CD4-positive, alpha-beta T cell (primary cell): ENCODE measurements at places on chromosomes 5 and 9.

DNA sequence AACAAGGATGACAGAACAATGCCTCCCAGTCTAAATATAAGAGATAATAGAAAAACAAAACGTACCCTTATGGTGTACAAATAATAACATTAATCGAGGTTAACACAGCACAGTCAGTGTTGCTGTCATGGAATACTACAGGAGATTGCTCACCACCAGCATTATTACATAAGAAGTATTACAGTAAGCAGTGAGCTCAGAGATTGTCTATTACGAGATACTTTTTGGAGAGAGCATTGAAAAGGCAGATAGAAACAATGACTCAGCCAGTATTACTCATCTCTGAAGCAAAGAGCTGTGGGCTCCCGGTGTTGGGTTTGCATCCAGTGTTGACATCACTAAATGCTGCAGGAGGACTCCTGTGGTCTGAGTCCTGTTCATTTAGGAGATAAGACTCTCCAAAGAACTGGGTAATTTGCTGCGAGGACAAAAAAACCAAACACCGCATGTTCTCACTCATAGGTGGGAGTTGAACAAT is 191.9 kb upstream of the SEMA6A start:
- no peak for DNase-seq

DNA sequence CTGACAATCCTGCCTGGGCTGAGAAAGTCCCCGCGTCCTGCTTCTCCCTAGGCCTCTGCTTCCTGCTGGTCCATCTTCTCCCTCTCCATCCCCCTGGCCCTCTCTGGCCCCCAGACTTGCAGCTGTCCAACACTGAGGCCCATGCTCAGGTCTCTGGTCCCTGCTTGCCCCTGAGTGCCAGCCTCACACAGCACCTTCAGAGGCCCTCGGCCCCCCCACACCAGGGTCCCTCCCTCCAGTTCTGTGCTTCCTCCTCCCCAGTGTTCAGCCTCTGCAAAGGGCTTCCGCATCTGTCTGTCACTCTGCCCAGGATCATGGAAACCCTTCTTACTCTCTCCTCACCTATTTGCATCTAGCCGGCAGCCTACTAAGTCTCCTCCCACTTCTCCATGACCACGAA is 62.4 kb upstream of the CTSL start:
- DNase-seq, result no peak

GRCh38 chr5:3684118-3684517 is 88.5 kb downstream of the IRX1 start:
- no peak for DNase-seq

GRCh38 chr5:180467028-180467975 is 26.9 kb upstream of the CNOT6 start:
- no peak for DNase-seq

DNA sequence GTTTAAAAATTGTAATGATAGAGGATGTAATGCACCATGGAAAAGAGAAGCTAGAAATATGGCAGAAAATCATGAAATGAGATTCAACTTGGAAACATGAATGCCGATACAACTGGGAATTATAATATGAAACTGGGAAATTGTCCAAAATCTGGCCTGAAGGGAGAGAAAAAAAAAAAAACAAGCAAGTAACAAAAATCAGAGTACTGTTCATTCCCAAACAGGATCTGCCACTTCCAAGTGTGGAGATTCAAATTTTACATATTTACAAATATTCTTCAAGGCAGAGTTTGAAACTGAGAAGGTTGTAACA is 56.6 kb upstream of the MOCS2 start:
- DNase-seq, result no peak

DNA sequence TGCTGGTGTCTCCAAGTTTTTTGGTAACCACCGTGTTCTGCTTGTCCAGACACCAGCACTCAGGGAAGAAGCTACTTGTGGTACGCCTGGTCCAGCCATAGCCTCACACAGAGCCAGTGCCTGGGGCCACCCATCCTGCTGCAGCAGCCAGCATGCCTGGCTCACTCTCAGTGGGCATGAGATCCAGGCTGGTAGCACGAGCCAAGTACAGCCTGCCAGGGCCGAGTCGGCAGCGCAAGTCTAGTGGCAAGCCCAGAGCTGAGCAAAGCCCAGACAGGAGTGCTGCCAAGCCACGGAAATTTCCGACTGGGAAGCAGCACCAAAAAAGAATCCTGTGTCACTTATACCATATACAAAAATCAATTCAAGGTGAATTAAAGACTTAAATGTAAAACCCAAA is 36.3 kb upstream of the FBXL17 start:
- DNase-seq, result no peak

- no peak for DNase-seq
These were observed 802.4 kb upstream of the ACO1 start for GRCh38 chr9:31582071-31582470.

DNA sequence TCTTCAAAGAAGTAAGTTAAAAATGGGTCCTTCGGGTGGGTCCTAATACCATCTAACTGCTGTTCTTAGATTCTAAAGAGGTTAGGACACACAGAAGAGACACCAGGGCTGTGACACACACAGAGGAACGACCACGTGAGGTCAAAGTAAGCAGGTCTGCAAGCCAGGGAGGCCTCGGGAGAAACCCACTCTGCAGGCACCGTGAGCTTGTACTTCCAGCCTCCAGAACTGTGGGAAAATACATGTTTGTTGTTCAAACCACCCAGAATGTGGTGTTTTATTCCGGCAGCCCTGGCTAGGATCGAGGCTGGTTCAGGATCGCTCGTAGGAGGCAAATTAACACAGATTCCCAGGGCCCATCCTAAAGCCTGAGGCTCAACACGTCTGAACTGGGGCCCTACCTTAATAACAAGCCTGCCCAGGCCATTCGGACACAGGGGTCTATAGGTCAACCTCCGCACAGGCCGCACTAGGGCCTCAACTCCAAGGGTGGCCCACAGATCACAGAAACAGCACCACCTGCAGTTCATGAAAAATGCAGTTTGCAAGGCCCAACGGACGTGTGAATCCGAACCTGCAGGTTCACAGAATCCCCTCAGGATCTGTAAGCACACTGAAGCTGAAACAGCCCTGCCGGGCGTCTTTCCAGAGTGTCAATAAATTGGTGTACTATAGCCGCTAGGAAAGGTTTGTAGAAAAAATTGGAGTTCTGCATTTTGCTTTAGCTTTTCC is 7.1 kb downstream of the MED10 start:
- no peak for DNase-seq

- no peak for DNase-seq
These were observed 2.5 kb downstream of the FIBCD1 start for GRCh38 chr9:130936285-130937117.

GRCh38 chr5:163548649-163549048 is 43.2 kb downstream of the MAT2B start:
- no peak for DNase-seq

GRCh38 chr9:6305954-6306563 is 22.1 kb upstream of the TPD52L3 start:
- no peak for DNase-seq
